ENCODE measurements at places on chromosomes 11 and 22.
A peak's percentile ranks its signal among the peaks of the same experiment; 100 is the strongest.

DNA sequence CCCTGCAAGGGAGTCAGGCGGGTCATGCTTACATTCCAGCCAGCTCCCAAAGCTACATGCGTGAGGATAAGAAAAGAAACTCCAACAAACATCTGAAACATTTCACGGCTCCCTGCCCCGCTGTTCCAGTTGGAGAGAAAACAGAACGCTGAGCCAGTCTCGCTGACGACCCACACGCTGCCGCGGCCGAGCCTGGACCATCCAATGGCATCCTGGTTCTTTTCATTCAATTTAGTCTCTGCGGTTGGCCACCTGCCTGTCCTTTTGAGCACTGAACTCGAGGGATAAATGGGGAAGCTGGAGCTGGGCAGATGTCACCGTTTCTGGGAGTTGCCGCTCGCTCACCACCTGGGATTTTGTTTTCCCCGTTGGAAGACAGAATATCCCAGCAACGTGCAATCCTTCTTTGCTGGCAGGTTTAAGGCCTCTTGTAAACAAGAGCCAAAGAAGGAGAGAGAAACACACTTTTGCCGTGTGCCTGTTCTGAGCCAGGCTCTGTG lies 45.3 kb upstream of the SHISAL1 start:
- peaks cover 27% of the 10 kb centered on the region for H3K27me3 ChIP-seq
- H3K36me3 ChIP-seq: no peaks in the 10 kb centered on the region
- H3K4me3 ChIP-seq: no peak overlapping the region
- H3K4me1 ChIP-seq: no peaks in the 10 kb centered on the region

GRCh38 chr11:18485913-18486528 lies 30.4 kb downstream of the LDHAL6A start:
- no peak overlapping the region for H3K4me3 ChIP-seq
- H3K27ac ChIP-seq: peak overlapping the region; percentile 2
- peaks cover 42% of the 10 kb centered on the region for H3K36me3 ChIP-seq
- no peaks in the 10 kb centered on the region for H3K27me3 ChIP-seq
- peaks cover 3% of the 10 kb centered on the region for H3K4me1 ChIP-seq

DNA sequence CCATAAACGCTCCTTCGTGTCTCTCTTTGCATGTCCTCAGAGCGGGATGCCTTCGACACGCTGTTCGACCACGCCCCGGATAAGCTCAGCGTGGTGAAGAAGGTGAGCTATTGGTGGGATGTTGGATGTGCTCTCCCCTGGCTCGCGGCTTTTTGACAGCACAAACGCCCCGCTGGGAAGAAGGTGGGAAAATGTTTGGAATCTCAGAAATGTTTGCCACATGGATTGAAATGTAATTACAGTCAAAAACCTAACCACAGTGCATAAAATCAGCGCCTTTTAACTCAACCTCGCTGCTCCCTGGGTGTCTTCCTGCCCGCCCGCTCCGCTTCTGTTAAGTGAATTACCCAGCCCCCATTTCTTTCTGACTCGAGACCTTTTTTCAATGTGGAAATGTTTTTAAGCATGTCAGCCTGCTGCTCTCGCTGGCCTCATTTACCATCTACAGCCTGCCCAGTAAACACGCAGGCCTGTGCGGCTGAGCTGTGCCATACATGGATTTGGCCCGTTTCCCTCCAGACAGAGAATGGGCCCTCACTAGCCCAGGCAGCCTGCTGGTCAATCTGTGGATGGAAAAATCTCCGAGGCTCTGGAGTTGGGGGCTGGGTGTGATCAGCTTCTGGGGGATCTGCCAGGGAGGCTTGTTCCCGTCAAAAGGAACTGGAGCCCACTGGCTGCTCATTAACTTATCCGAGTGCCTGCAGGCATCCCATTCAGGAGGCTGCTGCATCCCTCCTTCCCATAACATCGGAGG lies 32.7 kb upstream of the PARVG start:
- peaks cover 28% of the 10 kb centered on the region for H3K36me3 ChIP-seq
- H3K4me1 ChIP-seq: peaks cover under 1% of the 10 kb centered on the region
- no peak for DNase-seq
- no peaks in the 10 kb centered on the region for H3K27me3 ChIP-seq
- H3K4me3 ChIP-seq: no peak overlapping the region

- H3K27ac ChIP-seq: no peak overlapping the region
- peaks cover 7% of the 10 kb centered on the region for H3K36me3 ChIP-seq
These were observed 130.5 kb upstream of the C11orf58 start for GRCh38 chr11:16607675-16608644.

All from memory B cell (primary cell).